ENCODE measurements at places on chromosomes 11 and 22.

DNA sequence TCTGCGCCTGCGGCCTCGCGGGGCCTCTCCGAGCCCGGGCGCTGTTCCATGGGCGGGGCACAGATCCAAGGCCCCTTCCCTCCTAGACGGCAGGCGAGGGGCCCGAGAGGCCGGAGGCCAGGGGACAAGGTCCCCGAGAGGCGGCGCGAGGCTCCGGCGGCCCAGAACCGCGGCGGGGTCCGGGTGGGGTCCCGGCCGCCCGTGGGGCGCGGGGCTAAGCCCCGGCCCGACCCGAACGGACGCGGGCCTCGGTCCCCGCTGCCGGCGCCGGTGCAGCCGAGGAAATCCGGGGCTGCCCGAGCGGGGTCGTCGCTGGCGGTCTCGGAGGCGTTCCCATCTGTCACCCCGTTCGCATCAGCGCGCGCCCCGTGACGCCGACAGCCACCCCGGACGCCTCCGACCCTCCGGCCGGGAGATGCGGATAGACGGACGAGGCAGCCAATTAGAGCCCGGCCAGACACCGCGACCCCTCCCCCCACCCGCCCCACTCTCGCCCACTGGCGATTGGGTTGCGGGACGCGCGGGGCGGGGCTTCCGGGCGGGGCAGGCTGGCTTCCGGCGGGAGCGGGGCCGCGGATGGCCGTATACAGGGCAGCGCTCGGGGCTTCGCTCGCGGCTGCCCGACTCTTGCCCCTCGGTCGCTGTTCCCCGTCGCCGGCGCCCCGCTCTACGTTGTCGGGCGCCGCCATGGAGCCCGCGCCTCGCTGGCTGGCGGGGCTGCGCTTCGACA lies at the start of gene SELENOO:
Gene SELENOO, plus strand, starts transcription at position 551 of the 730 bp plus-strand sequence. Its CDS starts 26 bp downstream, at position 577.
- DNase-seq = peak; percentile 65

DNA sequence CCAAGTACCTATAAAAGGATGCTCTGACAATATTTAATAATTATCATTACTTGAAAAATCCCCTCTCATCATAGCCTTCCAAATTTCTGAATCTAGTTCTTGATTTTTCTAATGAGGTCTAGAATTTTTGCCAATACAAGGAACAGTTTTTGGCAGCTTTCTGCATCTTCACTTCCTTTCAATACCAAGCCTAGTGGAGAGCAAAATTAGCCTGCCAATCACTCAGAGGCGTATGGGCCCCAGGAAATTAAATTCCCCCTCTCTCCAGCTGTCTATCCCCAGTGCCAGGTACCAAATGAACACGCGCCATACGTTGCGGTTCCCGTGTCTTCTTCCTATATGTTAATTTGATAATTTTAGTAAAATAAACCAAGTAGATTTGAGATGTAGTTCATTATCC lies 293.9 kb downstream of the NTM start:
- no peak for DNase-seq

DNA sequence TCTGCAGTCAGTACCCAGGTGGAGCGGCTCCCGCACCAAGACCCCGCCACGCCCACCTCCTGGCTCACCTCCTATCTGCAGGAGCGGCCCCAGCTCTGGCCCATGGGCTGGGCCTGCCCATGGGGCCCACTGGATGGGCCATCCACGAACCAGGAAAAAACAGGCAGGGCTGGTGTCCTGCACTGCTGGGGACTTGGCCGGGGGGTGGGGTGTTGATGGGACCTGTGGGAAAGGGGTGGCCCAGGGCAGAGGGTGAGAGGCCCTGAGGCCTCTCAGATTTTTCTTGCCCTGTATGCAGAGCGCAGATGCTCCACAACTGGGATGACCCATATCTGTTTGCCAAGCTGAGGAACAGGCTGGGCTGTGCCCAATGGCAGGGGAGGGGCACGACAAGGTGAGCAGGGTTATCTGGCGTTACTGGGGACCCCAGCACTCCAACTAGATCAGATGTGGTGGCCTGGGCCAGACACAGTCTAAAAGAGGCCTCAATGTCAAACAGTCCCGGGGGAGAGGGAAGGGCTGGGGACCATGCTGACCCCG lies 2.7 kb upstream of the PIM3 start:
- no peak for DNase-seq

GRCh38 chr11:111427471-111427912 lies 48.4 kb upstream of the POU2AF1 start:
- peak; percentile 73 for DNase-seq

- DNase-seq = no peak
Measured at GRCh38 chr11:16933291-16933690, 80.9 kb downstream of the PLEKHA7 start.

DNA sequence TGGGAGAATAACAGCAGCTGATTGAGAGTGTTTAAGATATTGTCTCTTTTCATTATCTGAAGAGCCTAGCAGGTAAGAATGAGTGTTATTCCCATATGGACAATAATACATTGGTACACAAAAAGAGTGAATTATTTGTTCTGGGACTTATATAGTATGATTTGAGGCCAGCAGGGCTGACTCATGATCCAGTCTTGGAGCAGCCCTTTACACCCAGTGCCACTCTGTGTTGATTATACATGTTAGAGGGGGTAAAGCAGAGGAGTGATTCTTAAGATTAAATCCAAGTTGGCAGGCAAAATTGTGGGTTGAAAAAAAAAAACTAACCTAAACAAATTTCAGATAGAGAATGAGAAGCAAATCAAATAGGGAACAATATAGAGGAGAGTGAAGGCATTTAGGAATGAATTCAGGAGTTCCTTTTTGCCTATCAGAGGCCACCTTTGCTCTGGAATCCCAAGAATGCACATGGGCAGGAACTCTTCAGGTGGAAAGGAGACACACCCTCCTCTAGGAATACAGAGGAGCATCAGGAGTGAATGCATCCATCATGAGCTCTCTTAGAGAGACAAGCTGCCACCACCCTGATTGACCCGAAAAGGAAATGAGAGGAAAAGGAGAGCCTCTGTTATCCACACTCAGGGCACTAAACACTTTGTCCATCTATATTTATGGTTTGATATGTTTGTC lies 19.2 kb upstream of the MRGPRX1 start:
- DNase-seq = no peak

- no peak for DNase-seq
Measured at GRCh38 chr11:73577496-73577917, 20.4 kb downstream of the FAM168A start.

DNA sequence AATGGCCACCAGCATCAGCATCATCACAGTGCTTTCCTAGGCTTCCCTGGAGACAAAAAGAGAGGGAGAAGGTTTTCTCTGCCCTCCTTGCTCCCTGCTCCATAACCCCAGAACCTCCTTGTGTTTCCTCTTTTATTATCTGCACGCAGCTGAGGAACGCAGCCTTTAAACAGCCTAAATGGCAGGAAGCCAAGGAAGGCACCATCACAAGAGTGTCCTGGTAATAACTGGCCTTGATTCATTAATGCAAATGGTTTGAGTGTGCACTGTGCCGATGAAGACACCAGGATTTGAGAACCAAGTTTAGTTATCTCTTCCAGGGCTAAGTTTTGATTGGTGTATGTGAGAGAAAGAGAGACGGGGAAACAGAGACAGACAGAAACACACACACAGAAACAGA lies 29.4 kb upstream of the DRD2 start:
- DNase-seq = no peak

- no peak for DNase-seq
Measured at GRCh38 chr11:27231530-27231929, 131.5 kb downstream of the CCDC34 start.

DNA sequence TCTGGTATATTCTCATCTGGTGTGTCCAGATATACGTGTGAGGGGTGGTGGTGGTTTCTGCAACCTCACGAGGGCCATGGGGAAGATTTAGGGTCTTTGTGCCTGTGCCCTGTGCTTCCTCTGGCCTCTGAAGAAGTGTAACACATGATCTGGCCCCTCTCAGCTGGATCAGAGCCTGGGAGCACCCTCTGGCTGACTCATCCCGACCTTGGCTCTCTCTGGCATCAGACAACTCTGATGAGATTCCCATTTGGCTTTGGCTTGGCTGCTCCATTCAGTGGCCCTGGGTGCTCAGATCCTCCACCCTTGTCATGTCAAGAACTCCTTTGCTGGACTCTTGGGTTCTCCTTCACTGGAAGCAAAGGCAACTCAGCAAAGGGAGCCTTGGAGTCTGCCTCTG lies 45.2 kb downstream of the RASSF10 start:
- DNase-seq = no peak

GRCh38 chr11:115153135-115153534 lies 351.1 kb downstream of the CADM1 start:
- DNase-seq = no peak

- DNase-seq = no peak
Measured at GRCh38 chr22:17135153-17135760, 14.1 kb upstream of the TMEM121B start.

GRCh38 chr11:91091563-91091962 lies 868.7 kb upstream of the CHORDC1 start:
- DNase-seq = no peak

DNA sequence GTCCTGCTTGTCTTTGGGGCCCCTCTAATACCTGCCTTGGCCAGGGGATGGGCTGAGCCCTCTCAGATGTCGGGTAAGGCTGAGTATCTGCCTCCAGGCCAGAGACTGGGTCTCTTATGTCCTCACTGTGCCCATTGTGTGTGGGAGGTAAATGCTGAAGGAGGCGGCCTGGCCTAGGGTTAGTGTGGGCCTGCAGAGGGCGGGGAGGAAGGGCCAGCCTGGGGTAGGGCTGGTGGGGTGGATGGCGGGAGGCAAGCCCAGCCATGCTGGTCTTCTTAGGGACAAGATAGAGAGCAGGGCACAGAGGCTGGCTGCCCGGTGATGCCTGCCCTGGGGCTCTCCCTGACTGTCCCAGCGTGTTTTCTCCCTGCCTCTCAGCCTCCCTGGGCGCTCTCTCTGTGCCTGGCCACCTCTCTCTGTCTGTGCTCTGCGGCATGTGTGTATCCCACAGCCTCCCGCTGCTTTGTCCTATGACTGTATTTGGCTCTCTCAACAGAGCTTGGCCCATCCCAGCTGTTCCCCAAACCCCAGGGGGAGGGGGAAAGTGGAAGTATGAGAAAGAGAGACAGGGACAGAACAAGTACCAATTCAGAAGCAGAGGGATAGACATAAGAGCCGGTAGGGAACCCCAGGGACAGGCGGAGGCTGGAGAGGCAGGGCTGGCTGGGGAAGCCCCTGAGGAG lies 57.0 kb downstream of the PDE2A start:
- DNase-seq = no peak

GRCh38 chr11:88454881-88455280 lies 117.3 kb upstream of the CTSC start:
- no peak for DNase-seq

GRCh38 chr11:121063728-121064127 lies 37.3 kb upstream of the TECTA start:
- no peak for DNase-seq

DNA sequence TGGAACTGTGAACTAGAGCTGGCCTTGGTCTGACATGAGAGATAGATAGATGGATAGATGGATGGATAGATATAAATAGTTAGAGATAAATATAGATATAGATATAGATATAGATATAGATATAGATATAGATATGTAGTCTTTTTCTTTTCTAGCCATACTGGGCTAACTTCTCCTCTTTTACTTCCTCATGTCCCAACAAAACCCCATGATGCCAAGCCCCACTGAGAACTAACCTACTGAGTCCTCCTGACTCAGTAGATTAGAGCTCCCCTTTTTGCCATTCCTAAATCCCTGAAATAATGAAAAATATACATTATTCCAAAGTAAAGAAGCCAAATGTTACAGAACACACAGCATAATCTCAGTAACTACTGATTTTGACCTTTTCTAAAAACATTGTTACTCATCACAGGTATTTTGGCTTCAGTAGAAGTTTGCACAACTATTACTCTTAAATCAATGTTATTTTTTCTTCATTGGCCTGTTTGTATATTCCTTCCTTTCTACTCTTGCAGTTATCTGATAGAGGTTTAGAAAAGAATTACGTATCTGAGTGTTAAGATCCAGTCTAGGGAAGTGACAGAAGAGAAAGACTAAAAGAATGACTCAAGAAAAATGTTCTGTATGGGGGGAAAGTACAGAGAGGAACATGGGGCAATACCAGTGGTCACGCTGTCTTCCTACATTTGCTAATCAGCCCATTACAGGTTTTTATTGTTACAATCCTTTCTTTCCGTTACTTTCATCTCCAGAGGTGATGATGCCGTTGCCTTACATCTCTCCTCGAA lies 6.0 kb upstream of the OR10D3 start:
- DNase-seq = no peak

DNA sequence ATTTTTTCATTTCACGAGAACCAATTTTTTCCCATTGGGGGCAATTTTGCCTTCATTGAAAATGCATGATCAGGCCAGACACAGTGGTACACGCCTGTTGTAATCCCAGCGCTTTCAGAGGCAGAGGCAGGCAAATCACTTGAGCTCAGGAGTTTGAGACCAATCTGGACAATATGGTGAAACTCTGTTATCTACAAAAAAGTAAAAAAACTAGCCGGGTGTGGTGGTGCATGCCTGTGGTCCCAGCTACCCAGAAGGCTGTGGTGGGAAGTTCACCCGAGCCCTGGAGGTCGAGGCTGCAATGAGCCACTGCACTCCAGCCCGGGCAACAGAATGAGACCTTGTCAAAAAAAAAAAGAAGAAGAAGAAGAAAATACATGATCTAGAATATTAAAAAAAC lies 19.2 kb upstream of the UPK3A start:
- DNase-seq = no peak

DNA sequence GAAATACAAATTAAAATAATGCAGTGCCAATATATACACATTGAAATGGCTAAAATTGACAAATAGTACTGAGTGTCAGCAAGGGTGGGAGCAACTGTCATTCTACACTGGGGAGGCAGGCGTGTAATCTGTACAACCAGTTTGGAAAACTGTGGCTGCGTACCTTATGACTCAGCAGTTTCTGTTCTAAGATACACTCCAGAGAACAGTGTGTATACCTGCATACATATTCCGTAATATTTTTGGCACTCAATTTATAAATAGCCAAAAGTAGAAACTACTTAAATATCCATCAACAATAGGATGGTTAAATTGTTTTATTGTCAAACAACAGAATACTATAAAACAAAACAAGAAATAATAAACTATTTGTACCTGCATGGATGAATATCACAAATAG lies 57.6 kb downstream of the RNF169 start:
- no peak for DNase-seq

GRCh38 chr11:58898106-58898505 lies 41.2 kb upstream of the GLYATL1 start:
- no peak for DNase-seq
